ENCODE measurements at places on chromosomes 11 and 22.

GRCh38 chr22:48342016-48342415, 1485.7 kb downstream of the BRD1 start:
- no peak overlapping the region for H3K4me3 ChIP-seq
- H3K27me3 ChIP-seq = peaks cover 8% of the 10 kb centered on the region
- H3K4me1 ChIP-seq = no peaks in the 10 kb centered on the region
- no peak for DNase-seq
- H3K36me3 ChIP-seq = no peaks in the 10 kb centered on the region

- no peak for DNase-seq
- H3K4me1 ChIP-seq = no peaks in the 10 kb centered on the region
- no peaks in the 10 kb centered on the region for H3K36me3 ChIP-seq
- H3K27me3 ChIP-seq = no peaks in the 10 kb centered on the region
- no peak overlapping the region for H3K27ac ChIP-seq
Observed at GRCh38 chr11:74450318-74450717, 17.0 kb downstream of the KCNE3 start.

GRCh38 chr11:20193307-20193706, 33.0 kb upstream of the DBX1 start:
- DNase-seq = no peak
- H3K27me3 ChIP-seq = peaks cover 8% of the 10 kb centered on the region
- no peak overlapping the region for H3K27ac ChIP-seq
- no peak overlapping the region for H3K4me3 ChIP-seq
- no peaks in the 10 kb centered on the region for H3K4me1 ChIP-seq
- H3K36me3 ChIP-seq = no peaks in the 10 kb centered on the region

GRCh38 chr11:110069158-110069737, 23.9 kb upstream of the ZC3H12C start:
- H3K27ac ChIP-seq = peak overlapping the region; percentile 67
- H3K36me3 ChIP-seq = no peaks in the 10 kb centered on the region
- H3K4me1 ChIP-seq = peaks cover 9% of the 10 kb centered on the region
- H3K4me3 ChIP-seq = no peak overlapping the region
- H3K27me3 ChIP-seq = no peaks in the 10 kb centered on the region

DNA sequence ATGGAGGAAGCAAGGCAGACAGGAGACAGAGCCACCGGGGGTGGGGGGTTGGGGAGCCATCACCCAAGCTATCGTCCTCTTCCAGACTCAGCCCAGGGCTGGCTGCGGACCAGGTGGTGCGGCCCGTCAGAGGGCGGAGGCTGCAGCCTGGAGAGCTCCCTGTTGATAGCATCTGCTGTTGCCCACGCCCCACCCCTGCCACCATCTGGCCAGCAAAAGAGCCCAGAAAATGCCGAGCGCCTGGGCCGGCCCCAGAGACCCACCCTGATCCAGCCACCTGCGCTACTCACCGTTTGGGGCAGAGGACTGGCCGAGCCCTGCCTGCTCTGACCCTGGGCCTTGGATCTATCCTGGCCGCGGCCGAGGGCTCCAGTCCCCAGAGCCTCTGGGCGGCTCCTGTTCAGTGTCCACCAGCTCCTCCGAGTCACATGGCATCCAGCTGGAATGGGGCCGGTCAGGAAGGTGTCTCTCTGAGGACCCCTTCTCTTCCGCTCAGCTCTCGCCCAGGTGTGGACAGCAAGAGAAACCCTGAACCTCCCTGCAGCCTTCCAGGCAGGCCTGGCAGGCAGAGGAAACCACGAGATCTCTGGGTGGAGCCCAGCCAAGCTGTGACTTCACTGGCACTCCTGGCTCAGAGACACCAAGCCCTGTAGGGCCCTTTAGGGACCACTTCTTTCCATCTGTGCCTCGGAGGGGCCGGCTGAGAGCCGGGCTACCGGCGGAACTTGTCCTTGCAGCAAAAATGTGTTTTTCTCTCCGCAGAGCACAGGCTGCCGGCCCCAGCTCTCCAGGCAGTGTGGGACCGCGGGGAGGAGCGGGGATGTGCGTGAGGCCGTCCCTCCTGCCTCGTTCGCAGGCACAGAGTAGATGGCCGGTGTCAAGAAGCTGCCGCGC, at the start of gene MRGPRE:
Gene MRGPRE, minus strand, starts transcription at position 567 of the 894 bp plus-strand sequence. CDS start 3,618 bp downstream, outside the sequence.
- DNase-seq = no peak
- H3K27me3 ChIP-seq = peaks cover 23% of the 10 kb centered on the region
- H3K36me3 ChIP-seq = no peaks in the 10 kb centered on the region
- H3K4me3 ChIP-seq = no peak within 1 kb of the TSS
- H3K4me1 ChIP-seq = no peaks in the 10 kb centered on the region

DNA sequence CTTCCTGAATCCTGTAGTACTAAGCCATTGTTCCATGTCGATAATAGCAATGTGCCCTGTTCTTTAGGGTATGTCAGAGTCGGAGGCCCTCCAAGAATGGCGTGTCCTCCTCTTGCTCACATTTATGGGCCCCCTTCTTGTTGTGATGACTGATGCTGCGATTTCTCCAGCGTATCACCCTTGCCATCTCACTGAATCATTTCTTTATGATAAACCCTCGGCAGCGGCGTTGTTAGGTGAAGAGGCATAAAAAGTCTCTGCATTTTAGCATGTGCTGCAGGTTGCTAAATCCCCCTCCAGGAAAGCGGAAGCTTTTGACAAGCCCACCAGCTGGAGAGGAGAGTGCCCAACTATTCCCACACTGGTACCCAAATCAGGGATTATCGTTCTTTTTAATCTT, 1045.3 kb downstream of the BRD1 start:
- no peak for DNase-seq
- no peaks in the 10 kb centered on the region for H3K4me1 ChIP-seq

GRCh38 chr22:47063606-47064005, 301.2 kb downstream of the TBC1D22A start:
- H3K4me3 ChIP-seq = no peak overlapping the region
- H3K36me3 ChIP-seq = no peaks in the 10 kb centered on the region
- no peaks in the 10 kb centered on the region for H3K27me3 ChIP-seq
- H3K4me1 ChIP-seq = no peaks in the 10 kb centered on the region
- no peak overlapping the region for H3K27ac ChIP-seq

- H3K36me3 ChIP-seq = no peaks in the 10 kb centered on the region
- DNase-seq = no peak
- no peak overlapping the region for H3K4me3 ChIP-seq
- no peak overlapping the region for H3K27ac ChIP-seq
- peaks cover 28% of the 10 kb centered on the region for H3K4me1 ChIP-seq
Observed at GRCh38 chr11:33687733-33688479, 12.7 kb downstream of the C11orf91 start.

DNA sequence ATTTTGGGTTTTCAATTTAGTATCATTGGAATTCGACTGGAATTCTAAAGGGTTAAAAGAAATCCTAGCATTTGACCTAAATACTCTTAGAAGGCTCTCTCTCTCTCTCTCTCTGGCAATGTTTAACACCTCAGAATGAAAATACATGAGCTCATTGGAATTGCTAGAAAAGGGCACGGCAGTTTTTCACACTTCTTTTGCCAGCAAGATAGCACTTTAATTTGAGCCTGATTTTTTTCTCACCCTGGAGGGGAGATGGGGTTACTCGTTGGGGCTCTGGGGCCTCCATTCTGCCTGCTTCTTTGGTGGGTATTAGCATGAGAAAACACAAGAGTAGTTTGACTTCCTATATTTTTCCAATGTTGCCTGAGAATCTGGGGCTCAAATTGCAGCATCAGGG, 22.8 kb upstream of the CLMP start:
- H3K4me1 ChIP-seq = no peaks in the 10 kb centered on the region
- no peaks in the 10 kb centered on the region for H3K27me3 ChIP-seq
- DNase-seq = no peak
- no peak overlapping the region for H3K27ac ChIP-seq
- H3K36me3 ChIP-seq = no peaks in the 10 kb centered on the region

- no peaks in the 10 kb centered on the region for H3K4me1 ChIP-seq
- DNase-seq = no peak
- no peaks in the 10 kb centered on the region for H3K27me3 ChIP-seq
- no peak overlapping the region for H3K27ac ChIP-seq
- H3K4me3 ChIP-seq = no peak overlapping the region
Observed at GRCh38 chr22:44906248-44906936, 103.4 kb downstream of the PHF21B start.

GRCh38 chr11:70478166-70478890, 80.0 kb downstream of the CTTN start:
- DNase-seq = no peak
- no peaks in the 10 kb centered on the region for H3K36me3 ChIP-seq
- H3K4me3 ChIP-seq = no peak overlapping the region
- H3K4me1 ChIP-seq = peaks cover 3% of the 10 kb centered on the region
- H3K27me3 ChIP-seq = no peaks in the 10 kb centered on the region
- H3K27ac ChIP-seq = no peak overlapping the region

DNA sequence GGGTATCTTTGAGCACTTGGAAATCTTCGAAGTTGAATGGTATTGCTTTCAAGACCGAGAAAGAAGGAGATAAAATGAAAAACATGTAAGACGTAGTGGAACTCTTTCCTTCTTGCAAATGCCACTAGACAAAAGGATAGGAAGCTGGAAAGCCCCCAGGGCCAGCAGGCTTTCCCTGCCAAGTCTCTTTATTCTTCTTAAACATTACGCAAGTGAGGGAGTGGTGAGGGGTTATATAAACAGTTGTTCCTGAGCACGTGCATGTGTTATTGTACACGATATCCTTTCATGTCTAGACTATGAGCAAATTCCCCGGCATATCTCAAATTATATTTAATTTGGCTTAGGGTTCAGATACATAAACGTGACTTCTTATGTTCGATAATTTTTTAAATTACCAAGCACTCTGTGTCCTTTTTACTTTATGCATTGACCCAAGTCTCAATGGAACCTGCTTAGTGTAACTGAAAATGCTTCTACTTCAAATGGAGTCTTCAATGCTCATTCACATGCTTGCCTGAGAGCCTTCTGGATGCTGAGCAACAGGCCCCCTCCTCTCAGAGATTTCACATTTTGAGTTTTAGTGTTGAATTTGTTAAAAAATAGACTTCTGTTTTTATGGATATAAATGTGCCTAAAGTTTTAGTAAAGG, 59.0 kb downstream of the PPP2R1B start:
- H3K27ac ChIP-seq = peak overlapping the region; percentile 70
- H3K36me3 ChIP-seq = peaks cover 67% of the 10 kb centered on the region
- no peak overlapping the region for H3K4me3 ChIP-seq
- no peak for DNase-seq
- no peaks in the 10 kb centered on the region for H3K27me3 ChIP-seq

DNA sequence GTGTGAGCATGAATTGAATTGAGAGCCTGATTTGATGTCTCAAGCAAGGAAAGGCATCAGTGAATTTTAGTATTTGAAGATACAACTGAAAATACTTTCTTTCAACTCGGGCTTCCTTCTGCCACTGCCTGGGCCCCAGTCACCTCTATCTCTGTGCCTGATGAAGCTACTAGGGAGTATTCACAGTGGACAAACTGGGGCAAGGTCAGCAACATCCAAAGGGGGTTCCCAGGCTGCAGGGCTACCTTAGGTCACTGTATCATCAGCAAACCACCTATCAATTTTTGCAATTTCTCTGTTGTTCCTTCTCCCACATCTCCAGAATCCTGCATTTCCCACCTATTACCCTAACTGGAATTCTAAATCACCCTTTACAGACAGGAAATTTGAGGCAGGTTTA, 10.2 kb downstream of the PRAME start:
- H3K27ac ChIP-seq = no peak overlapping the region
- no peaks in the 10 kb centered on the region for H3K27me3 ChIP-seq

DNA sequence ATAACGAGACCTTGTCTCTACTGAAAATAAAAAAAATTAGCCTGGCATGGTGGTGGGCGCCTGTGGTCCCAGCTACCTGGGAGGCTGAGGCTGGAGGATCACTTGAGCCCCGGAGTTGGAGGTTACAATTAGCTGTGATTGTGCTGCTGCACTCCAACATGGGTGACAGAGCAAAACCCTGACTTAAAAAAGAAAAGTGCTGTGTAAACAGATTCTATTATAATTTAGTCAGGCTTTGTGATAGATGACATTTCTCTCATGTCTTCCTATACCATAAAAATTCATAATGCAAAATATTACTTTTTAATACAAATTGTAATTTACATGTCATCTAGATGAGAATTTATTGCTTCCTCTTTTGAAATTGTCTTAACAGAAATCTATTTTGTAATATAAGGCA, 94.1 kb downstream of the MTMR3 start:
- no peak overlapping the region for H3K4me3 ChIP-seq
- H3K27ac ChIP-seq = no peak overlapping the region
- peaks cover 36% of the 10 kb centered on the region for H3K36me3 ChIP-seq
- H3K27me3 ChIP-seq = no peaks in the 10 kb centered on the region
- no peak for DNase-seq
- peaks cover 22% of the 10 kb centered on the region for H3K4me1 ChIP-seq

DNA sequence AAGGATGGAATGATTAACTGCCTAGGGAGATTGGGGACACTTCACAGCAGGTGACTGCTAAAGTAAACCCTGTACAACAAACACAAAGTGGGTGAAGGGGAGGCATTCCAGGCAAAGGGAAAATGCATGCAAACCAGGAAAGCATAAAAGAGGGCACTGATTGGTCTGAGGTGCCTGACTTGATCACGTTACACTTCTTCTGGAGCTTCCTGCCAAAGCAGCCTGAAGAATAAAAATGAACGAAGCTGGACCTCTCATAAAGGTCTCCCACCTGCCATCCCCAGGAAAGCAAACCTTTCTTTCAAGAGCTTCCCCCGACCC, 46.7 kb upstream of the SCUBE2 start:
- DNase-seq = no peak
- no peaks in the 10 kb centered on the region for H3K27me3 ChIP-seq
- H3K36me3 ChIP-seq = peaks cover 50% of the 10 kb centered on the region
- H3K4me1 ChIP-seq = peaks cover 32% of the 10 kb centered on the region
- H3K4me3 ChIP-seq = no peak overlapping the region

- H3K27me3 ChIP-seq = no peaks in the 10 kb centered on the region
- H3K4me3 ChIP-seq = no peak overlapping the region
- H3K27ac ChIP-seq = no peak overlapping the region
- no peaks in the 10 kb centered on the region for H3K4me1 ChIP-seq
Observed at GRCh38 chr11:92867913-92868619, 101.4 kb upstream of the MTNR1B start.

GRCh38 chr11:5242208-5242607, 7.4 kb downstream of the HBG1 start:
- H3K4me3 ChIP-seq = no peak overlapping the region
- H3K4me1 ChIP-seq = no peaks in the 10 kb centered on the region
- no peak for DNase-seq
- H3K27me3 ChIP-seq = no peaks in the 10 kb centered on the region
- H3K36me3 ChIP-seq = no peaks in the 10 kb centered on the region

Measured in upper lobe of right lung (tissue), 1 donor.